Activated CD4-positive, alpha-beta T cell treated with anti-CD3 and anti-CD28 coated beads for 24 hours (primary cell): ENCODE measurements at places on chromosomes 7 and 10.
A peak's percentile ranks its signal among the peaks of the same experiment; 100 is the strongest.

GRCh38 chr10:80260295-80261243 lies 28.9 kb downstream of the MAT1A start:
- peak; percentile 14 for DNase-seq

- DNase-seq: no peak
Measured at GRCh38 chr7:114082642-114083165, 163.9 kb upstream of the PPP1R3A start.

GRCh38 chr10:76282061-76283025 lies 850.9 kb downstream of the LRMDA start:
- no peak for DNase-seq

GRCh38 chr10:61475449-61475873 lies 22.3 kb upstream of the TMEM26 start:
- DNase-seq: no peak

- DNase-seq: no peak
Measured at GRCh38 chr7:97851683-97852082, 20.5 kb downstream of the ASNS start.

DNA sequence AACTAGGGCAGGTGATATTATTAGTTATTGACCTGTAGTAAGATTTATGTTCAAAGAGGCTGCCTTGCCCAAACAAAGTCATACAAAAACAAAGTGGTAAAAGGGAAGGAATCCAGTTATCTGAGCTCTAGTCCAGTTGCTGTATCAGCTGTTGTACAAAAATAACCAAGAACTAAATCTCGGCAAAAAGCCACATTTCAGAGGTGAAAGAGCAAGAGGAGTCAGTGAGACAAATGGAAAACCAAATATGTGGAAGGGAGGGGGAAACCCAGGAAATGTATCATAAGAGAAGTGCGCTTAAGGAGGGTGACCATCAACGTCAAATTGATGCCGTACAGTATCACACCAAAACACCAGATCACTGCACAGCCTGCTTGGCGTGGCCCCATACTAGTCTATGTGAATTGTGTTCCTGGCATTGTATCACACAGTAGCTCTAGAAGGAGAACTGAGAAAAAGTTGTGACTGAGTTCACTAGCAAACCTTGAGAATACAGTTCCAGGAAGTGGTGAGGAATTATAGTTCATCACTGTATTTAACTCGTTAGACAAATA lies 6.4 kb downstream of the AGBL3 start:
- no peak for DNase-seq

DNA sequence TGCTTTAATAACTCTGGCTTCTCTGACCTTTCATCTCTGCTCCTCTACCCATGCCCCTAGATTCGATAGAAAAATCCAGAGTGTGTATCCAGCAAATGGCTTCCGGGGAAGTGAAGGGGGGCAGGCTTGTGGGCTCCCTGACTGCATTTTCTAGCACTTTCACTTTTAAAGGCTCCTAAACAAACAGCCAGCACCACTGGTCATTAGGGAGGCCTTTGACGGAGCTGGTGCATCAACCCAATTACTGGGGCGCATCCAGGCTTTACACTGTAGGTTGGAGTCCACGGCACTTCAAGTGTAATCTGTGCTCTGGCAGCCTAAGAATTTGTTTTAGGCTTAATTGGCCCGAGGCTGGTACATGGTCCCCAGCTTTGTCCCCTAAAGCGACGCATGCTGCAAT lies 291.9 kb downstream of the GFRA1 start:
- DNase-seq: no peak

- no peak for DNase-seq
Measured at GRCh38 chr7:26172048-26172447, 20.1 kb downstream of the NFE2L3 start.

DNA sequence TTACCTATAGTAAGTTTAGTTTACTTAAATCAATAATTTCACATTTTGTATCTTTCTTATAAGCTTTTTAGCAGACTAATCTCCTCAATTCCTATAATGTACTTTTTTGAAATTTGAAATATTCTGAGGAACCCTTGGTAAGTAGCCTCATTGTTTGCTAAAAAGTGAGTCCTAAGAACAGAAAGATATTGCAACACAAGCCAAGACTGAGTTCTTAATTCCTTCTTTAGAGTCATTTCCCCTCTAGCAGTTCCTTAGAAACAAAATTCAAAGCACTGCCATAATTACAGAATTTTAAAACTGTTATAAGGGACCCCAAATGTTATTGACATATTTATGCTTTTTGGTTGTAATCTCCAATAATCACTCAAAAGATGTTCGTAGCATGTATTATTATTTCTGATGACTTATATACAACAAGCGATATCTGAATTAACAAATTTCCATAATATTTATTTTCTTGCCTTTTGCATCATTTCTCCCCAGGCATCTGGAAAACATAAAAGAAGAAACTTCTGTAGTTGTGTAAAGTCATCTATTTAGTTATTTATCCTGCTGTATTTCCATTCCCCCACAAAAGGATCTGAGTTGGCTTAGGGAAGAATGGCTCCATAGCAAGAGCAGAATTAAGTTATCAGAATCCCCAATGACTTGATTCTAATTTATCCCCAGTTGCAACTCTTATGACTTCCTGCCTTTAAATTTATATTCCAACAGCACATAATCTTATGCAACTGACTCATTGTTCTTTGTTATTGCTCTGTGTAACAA lies 67.8 kb downstream of the TMEM26 start:
- DNase-seq: no peak

DNA sequence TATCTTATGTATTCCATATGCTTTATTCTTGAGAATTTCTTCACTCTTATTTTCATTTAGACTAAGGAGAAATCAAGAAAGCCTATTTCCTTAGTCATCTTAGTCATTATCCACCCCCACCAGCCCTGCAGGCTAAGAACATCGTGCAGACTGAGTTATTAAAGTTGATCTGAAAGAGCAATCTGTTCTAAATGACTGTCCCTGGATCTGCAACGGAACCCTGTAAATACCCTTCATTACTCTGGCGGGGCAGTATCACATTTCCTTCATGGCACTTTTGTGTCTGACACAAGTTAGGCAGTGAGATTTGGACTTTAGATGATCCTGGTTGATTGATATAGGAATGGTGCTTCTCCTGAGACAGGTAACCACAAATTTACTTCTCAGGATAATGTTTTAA lies 3.5 kb upstream of the MYPN start:
- DNase-seq: no peak

DNA sequence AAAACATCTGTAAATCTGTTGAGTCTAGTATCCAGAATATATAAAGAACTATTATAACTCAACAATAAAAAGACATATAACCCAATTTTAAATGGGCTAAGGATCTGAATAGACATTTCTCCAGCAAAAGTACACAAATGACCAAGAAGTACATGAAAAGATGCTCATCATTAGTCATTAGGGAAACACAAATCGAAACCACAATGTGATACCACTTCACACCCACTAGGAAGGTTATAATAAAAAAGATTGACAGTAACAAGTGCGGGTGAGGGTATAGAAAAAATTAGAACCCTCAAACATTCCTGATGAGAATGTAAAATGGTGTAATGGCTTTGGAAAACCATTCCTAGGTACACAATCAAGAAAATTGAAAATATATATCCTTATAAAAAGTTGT lies 4.1 kb downstream of the XPNPEP1 start:
- no peak for DNase-seq

DNA sequence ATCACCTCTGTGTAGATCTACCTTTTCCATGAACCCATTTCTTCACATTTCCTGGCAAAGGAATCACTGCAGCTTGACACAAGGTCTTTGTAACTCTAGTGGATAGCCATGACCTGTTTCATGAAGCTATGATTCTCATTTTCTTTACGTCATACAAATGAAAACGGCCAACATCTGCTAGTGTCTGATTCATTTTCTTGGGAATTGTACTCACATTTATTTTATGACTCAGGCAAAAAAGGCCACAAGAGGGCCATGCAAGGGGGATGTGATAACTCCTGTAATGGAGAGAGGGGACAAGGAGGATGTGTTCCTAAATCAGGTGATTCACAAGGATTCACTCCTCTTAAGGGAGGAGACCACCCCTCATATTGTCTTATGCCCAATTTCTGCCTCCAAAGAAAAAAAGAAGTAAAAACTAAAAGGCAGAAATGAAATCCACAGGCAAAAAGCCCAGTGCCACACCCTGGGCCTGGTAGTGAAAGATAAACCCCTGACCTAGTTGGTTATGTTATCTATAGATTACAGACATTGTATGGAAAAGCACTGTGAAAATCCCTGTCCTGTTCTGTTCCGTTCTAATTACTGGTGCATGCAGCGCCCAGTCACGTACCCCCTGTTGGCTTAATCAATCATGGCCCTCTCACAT lies 249.9 kb downstream of the IPMK start:
- no peak for DNase-seq

DNA sequence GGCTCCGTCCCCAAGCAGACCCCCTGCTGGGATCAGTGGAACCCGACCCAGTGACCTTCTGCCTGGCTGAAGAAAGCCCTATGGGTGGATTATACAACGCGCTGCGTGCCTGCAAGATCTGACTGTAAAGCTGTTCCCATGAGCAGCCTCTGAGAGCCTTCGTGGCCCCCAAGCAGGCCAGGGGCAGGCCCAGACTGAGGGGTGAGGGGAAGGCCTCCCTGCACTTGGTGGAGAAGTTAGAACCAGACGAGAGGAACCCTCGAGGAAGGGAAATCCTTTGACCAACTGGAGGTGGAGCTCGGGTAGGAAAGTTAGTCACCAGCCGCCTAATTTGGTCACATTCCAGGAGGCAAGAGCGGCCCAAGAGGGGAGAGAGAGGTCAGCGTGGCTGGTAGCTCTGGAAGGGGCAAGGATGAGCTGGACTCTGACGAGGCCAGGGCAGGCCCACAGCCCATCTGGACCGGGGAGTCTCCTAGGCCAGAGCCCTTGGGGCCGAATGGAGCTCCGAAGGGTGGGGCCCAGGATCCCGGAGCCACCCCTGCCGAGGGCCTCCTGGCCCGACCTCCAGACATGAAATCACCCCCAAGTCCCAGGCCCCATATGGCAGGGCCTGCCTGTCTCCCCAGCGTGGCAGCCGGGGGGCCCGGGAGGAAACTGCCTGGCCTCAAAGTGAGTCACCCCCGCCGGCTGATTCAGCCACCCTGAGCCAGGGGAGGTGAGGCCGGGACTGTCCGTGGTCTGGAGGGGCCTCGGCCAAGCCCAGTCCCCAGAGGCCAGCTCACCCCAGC lies 23.3 kb upstream of the PDGFA start:
- DNase-seq: no peak

- no peak for DNase-seq
Measured at GRCh38 chr7:142030294-142030693, 34.6 kb downstream of the MGAM start.

- no peak for DNase-seq
Measured at GRCh38 chr10:122299423-122300075, 28.5 kb downstream of the BTBD16 start.

- no peak for DNase-seq
Measured at GRCh38 chr10:6516281-6516928, 63.7 kb downstream of the PRKCQ start.

GRCh38 chr7:460374-461116 lies 59.1 kb downstream of the PDGFA start:
- no peak for DNase-seq

DNA sequence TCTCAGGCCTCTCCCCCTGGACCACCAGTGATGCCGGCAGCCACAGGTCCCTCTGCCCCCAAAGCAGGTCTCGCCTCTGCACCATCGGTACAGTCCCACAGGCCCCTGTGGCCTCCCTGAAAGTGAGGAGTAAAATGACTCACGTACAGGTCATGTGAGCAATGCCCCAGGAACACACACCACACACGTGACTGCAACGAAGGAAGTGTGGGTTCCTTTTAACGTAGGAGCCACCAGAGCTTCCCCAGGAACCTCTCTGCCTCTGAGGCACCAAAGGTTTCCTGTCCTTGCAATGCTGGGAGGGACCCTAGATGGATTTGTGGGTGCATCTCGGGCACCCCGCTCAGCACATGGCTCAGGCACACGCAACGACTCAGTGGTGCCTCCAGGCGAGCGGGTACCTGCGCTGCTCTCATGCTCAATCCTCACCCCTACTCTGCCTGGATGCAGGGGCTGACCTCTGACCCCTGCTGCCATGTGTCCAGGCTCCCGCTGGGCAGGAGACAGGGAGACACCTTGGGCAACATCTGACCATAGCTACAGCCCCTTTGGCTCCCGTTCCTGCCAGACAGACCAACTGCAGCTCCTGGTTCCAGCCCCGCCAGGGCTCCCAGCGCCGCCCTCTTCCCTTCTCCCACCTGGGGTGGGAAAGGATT lies 120.7 kb downstream of the PRKAG2 start:
- DNase-seq: no peak

DNA sequence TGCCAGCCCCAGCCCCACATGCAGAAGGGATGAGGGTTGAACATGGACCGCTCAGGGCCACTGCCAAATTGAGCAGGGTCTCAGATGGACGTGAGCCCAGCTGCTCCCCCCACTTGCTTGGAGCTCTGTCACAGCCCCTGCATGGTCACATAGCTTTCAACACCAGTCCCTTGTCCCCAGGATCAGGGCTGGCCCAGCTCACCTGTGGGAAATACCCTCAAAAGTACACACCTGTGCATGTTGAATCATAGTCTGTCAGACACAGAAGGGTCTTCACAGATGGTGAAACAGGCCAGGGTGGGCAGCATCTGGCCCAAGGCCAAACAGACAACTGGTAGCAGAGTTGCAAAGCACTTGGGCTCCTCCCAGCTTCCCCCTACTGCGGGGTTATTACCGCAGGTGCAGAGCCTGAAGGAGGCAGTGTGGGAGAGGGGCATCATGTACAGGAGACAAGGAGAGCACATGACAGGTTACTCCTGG lies 77.6 kb upstream of the UNC5B start:
- DNase-seq: no peak

DNA sequence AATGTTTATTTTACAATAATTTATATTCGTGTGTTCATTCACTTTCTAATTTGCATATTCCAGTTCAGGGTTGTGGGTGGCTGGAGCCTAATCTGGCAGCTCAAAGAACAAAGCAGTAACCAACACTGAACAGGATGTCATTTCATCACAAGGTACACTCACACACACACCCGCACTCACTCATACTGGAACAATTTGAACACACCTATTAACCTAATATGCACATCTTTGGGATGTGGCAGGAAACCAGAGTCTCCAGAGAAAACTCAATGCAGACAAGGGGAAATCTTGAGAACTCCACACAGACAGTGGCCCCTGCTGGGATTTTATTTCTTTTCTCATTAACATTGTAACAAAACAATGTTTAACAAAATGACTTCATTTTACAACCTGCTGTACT lies 97.4 kb downstream of the TWIST1 start:
- DNase-seq: no peak

GRCh38 chr10:5091196-5091595 lies 3.0 kb upstream of the AKR1C3 start:
- DNase-seq: no peak

- no peak for DNase-seq
Measured at GRCh38 chr10:37813763-37814162, 43.6 kb downstream of the ZNF248 start.
